Forelimb muscle (tissue), 1 donor: ENCODE measurements at places on chromosomes 11 and 22. TPM values are rescaled to one million over a fixed set of nuclear protein-coding genes. Genes with fewer than 3 reads are reported as not detected.

Gene OTOG
- polyA plus RNA-seq = 0.04 TPM

Gene PUS3
- 12.4 TPM for polyA plus RNA-seq

Gene MYBPC3
- 0.75 TPM for polyA plus RNA-seq

Gene CARNS1
- polyA plus RNA-seq = 73.3 TPM

Gene STK33
- 3.7 TPM for polyA plus RNA-seq

Gene WNT7B
- 0.10 TPM for polyA plus RNA-seq

Gene MTA2
- 38.7 TPM for polyA plus RNA-seq

Gene KRTAP5-7
- not detected for polyA plus RNA-seq

Gene TP53AIP1
- 0.10 TPM for polyA plus RNA-seq

Gene RAB36
- 0.80 TPM for polyA plus RNA-seq

Gene BIK
- polyA plus RNA-seq = not detected

Gene HTR3A
- polyA plus RNA-seq = 0.24 TPM

Gene SF1
- 225 TPM for polyA plus RNA-seq

Gene MS4A3
- 0.80 TPM for polyA plus RNA-seq

Gene ADAMTS8
- polyA plus RNA-seq = 10.5 TPM

Gene CD6
- polyA plus RNA-seq = 0.83 TPM

Gene MMP7
- polyA plus RNA-seq = not detected

Gene OR10D3
- not detected for polyA plus RNA-seq
